ENCODE measurements at places on chromosomes 2 and 18.
A peak's percentile ranks its signal among the peaks of the same experiment; 100 is the strongest.

GRCh38 chr18:79912409-79912991, 39.0 kb downstream of the SLC66A2 start:
- no peak for DNase-seq

GRCh38 chr2:38533180-38533579, 69.5 kb downstream of the HNRNPLL start:
- DNase-seq: no peak

DNA sequence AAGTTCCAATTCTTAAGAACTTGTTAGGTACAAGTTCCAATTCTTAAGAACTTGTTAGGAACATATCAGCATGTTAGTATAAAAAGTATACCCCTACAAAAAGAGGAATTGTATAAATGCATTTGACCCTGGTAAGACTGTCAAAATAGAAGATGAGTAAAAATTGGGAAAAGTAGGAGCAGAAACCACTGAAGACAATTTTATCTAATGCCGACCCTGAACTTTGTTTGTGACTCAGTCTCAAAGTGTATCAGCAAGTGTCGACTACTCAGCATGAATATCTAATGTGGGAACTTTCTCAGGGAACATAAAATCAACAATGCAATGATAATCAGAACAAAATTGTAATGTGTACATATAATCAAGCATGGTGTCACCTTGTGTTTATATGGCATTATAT, 583 bp upstream of the CD226 start:
- DNase-seq: no peak

GRCh38 chr2:31037058-31037457, 101.2 kb downstream of the GALNT14 start:
- no peak for DNase-seq

DNA sequence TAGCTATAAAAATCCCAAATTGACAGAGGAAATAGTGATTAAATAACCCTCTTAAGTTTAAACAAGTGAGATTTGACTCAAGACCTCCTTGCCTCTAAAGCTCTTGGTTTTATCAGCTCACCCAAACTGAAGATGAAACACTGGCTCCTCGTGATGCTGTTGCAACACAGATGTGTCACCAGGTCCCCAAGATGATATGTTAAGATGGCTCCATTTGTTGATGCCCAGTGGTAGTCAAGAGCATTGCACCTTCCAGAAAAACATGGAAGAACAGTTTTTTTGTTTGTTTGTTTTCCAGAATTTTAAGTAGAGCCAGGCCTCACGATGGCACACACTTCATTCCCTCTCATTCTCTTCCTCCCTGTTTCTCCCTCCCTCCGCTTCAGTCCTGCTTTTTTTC, 399.8 kb downstream of the TXNL1 start:
- no peak for DNase-seq

GRCh38 chr2:47019961-47020681, 104.5 kb upstream of the MCFD2 start:
- DNase-seq: no peak

GRCh38 chr2:171592036-171592555, 69.8 kb downstream of the CYBRD1 start:
- DNase-seq: no peak

DNA sequence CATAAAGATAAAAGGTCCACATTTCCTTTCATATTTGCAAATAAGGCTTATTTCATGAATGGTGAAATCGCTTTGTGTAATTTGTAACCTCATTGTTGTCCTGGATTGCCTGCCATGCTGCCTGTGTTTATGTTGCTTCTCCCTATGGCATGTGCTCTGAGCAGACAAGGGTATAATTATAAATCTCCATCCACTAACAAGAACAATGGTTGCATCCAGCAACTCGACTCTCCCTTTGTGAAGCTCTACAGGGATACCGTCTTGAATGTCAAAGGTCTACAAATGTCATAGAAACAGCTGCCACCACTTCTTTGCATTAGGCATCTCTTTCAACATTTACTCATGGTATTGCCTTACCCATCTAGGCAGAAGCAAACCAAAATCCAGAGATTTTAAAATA, 209.6 kb downstream of the SLC8A1 start:
- DNase-seq: no peak

- no peak for DNase-seq
These were observed 431.8 kb downstream of the SOCS6 start for GRCh38 chr18:70720607-70721006.

DNA sequence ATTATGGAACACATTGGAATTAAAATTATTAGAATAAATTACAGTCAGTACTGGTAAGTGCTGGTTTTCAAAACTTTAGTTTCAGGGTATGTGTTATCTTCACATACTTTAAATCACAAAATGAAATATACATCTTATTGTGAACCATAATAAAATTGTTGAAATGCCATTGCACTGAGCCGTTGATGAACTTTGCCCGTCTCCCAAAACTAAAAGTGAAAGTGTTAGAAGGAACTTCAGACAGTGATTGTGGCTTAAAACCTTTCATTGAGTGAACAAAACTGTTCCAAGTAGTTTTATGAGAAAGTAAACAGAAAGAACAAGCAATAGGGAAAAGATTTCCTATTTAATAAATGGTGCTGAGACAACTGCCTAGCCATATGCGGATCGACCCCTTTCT, 811.6 kb downstream of the PLCL1 start:
- DNase-seq: no peak

- DNase-seq: no peak
These were observed 25.4 kb upstream of the MGAT5 start for GRCh38 chr2:134228493-134228903.

GRCh38 chr2:231781798-231782726, 980 bp upstream of the PDE6D start:
- DNase-seq: no peak

- DNase-seq: no peak
These were observed 337.7 kb upstream of the CHAC2 start for GRCh38 chr2:53429901-53430300.

- DNase-seq: no peak
These were observed 303.9 kb upstream of the HDAC4 start for GRCh38 chr2:239704737-239705136.

DNA sequence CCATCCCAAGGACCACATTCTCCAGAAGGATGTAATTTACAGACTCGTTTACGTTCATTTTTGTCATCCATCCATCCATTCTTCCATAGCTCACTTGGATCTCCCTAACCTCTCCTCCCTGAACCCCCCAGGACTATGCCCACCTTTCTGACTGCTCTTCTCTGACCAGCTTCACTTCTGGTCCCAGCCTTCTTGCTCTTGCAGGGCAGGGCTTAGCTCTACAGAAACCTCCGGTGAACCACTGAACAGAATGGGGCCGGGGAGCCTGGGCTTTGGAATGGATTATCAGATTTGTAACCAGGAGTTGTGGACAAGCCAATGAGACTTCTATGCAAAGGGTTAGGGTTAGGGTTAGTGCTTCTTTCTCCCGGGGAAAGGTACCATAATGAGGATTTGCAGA, 95.0 kb downstream of the TGFA start:
- no peak for DNase-seq

- DNase-seq: no peak
These were observed 15.9 kb downstream of the GATA6 start for GRCh38 chr18:22185273-22185672.

DNA sequence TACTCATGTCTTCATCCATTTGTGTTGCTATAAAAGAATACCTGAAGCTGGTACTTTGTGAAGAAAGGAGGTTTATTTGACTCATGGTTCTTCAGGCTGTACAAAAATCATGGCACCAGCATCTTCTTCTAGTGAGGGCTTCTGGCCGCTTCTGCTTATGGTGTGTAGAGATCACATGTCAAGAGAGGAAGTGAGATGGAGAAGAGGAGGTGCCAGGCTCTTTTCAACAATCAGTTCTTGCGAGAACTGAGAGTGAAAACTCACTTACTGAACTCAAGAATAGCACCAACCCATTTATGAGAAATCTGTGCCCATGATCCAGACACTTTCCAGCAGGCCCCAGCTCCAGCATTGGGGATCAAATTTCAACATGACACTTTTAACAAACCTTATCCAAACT, 30.0 kb upstream of the BARD1 start:
- DNase-seq: no peak

DNA sequence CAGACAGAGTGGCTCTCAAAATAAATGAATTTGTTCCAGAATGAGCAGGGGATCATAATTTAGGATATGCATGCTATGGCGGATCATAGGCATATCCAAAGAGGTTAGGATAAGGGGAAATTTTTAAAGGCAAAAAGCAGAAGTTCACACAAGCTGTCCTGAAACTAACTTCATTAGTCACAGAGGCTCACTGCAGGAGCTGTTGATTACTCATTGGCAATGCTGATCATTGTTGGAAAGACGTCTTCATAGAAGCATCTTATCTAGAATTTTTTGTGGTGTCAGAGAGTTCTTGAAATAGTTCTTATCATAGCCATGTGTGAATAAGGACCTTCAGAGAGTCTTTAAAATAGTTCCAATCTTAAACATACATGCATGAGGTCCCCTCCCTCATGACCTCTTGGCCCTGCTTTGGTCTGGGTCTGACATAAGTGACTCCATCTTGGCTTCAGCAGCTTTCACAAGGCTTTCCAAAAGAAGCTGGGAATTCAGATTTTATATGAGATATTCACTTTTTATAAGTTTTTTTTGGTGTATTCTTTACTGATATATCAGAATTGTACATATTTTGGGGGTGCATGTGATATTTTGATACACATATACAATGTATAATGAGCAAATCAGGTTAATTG, 7.5 kb upstream of the CCDC195 start:
- no peak for DNase-seq

- no peak for DNase-seq
These were observed 69.4 kb downstream of the LNPK start for GRCh38 chr2:175932675-175933074.

- DNase-seq: no peak
These were observed 15.4 kb upstream of the IGFBP5 start for GRCh38 chr2:216710551-216711301.

- no peak for DNase-seq
These were observed 213.6 kb upstream of the SP5 start for GRCh38 chr2:170501421-170502043.

GRCh38 chr2:143615562-143615961, 486.3 kb downstream of the ARHGAP15 start:
- no peak for DNase-seq

DNA sequence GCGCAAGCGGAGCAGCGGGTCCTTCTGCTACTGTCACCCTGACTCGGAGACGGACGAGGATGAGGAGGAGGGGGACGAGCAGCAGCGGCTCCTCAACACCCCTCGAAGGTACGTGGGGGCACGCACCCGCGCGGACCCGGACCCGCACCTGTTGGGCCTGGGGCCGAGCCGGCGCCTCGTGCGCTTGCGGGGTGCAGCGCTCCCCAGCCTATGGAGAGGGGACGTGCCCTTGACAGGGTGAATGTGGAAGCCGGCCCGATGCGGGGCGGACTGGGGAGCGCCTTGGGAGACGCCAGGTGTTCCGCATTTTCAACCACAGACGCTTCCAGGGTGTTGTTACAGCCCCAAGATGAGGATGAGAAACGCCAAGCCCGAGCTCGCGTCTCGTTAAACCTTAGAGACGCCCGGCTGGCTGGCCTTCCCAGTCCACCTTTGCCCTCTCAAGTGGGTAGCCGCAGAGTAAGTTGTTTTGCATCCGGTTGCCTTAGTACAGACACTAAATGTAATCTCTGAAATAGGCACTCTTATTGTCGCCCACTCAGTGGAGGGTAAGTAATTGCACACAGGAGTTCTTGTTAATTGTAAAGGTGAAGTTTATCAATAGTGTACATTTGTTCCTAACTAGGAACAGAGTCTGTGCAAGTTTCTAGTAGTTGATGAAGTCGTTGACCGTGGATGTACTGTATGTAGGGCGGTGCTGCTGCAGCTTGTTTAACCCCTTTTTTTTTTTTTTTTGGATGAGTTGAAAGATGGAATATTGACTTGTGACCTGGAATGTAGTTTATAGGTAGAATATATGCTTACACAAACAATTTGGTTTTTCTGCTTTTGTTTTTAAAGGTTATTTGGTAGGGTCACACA, 815 bp downstream of the GMCL1 start:
- DNase-seq: peak; percentile 33

GRCh38 chr2:132404056-132404455, 12.5 kb upstream of the GPR39 start:
- DNase-seq: no peak

GRCh38 chr2:150449856-150450255, 37.6 kb downstream of the RND3 start:
- no peak for DNase-seq

GRCh38 chr2:70717431-70718038, 50.5 kb downstream of the ADD2 start:
- peak; percentile 60 for DNase-seq

DNA sequence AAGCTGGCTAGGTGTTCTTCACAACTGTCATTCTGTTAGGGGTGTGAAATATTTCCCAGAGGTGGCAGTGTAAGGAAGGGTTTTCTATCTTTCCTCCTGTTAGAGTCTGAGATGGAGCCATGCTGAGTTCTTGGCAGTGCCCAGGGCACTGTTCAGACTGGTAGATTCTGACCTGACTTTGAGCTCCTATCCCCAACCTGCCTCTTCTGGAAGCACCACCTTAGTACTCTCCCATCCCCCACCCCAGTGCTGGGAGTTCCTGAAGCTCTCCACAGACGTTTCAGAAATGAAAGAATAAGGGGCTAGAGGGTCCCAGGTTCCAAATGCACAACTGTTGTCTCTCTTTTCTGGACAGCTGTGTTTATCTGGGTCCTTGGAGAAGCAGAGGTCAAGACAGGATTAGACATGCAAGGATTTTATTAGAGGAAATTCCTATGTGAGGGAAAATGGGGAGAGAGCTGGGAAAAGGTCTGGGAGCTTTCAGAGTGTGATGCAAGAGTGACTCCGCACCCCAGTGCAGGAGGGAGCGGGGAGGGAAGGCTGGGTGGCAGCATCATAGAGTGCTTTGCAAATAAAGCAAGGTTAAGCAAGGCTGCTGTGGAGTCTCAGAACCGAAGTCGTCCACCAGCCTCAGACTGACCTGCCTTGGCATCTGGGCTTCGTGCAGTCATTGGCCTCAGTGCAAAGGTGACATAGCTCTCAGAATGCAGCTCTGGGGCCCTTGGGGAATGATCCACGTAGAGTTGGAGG, 75.5 kb downstream of the SLC4A3 start:
- no peak for DNase-seq

DNA sequence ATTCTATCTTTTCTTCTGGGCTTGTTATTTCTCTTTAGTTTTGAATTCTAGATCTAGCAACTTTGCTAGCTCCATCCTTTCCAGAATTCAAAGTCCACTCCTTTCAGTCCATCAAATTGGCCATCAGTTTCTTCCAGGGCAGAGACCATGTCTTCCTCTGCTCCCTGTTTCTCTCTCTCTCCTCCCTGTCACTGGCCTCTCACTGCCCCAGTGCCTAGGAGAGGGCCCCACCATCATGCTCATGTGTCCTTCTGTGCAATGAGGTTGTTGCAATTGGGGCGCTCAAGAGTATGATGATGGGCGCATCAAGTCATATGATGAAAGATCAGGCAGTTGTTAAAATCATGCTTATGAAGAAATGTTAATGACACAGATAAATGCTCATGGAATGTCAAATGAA, 159.2 kb upstream of the HS6ST1 start:
- DNase-seq: no peak

- DNase-seq: no peak
These were observed at the start of gene LRP2 for GRCh38 chr2:169362118-169362893. Gene LRP2 (minus strand): TSS chr2:169362534. CDS start chr2:169362399, 135 bp downstream.

- no peak for DNase-seq
These were observed 321.6 kb downstream of the SLC4A3 start for GRCh38 chr2:219949053-219949452.
